ENCODE measurements at places on chromosomes 5 and 9. TPM values are rescaled to one million over a fixed set of nuclear protein-coding genes. Genes with fewer than 3 reads are reported as not detected.

RNF208 gene
- 7.0 TPM for total RNA-seq

DNA sequence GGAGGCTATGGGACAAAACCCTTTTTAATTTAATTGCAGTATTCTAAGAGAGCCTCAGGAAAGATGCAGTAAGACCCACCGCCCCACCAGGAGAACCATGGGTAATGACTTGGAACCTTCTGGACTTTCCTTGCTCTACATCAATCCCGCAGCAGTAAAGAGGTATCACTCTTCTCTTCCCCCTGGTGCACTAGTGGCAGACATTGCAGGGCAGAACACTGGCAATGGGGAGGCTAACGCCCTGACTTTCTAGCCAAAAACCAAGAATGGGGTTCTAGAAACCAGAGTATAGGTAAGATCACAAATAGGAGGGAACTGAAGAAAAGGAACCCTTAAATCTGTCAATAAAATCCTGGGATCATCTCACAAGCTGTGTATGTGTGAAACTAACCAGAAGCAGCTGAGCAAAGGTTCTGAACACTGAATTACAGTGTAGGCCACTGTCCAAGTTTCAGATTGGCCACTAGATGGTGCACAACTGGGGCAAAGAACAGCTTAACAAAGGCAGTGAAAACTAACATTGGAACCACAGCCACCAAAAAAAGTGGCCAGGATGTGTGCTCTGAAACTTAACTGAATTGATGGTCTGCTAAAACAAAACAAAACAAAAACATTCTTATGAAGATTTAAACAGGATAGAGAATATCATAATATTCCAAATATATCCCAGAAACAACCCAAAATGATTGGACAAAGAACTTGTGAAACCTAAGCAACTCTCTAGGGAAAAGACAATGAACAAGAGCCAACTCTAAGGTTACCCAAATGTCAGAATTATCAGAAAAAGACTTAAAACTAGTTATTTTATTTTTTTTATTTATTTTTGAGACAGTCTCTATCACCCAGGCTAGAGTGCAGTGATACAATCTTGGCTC lies 6.6 kb upstream of the FAM151B start:
- DNase-seq = no peak

DNA sequence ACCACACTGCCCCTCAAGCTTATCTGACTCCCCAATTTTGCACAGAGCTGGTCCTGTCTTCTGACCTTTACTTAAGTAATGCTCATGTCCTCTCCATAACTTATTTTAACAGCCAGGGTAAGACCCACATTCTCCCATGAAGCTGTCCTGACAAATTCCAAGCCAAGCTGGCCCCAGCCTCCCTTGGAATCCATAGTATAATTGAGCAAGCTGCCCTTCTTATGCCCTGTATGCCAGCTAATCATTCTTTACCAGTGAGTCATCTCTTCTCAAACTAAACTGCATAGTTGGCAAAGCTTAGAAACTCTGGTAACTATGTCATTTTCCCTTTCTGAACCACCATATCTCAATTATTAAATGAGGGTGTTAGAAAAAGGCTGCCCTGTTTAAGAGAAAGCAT lies 92.4 kb downstream of the NFIB start:
- no peak for DNase-seq

- DNase-seq = no peak
Observed at GRCh38 chr9:77455312-77455927, 192.7 kb downstream of the GNA14 start.

DNA sequence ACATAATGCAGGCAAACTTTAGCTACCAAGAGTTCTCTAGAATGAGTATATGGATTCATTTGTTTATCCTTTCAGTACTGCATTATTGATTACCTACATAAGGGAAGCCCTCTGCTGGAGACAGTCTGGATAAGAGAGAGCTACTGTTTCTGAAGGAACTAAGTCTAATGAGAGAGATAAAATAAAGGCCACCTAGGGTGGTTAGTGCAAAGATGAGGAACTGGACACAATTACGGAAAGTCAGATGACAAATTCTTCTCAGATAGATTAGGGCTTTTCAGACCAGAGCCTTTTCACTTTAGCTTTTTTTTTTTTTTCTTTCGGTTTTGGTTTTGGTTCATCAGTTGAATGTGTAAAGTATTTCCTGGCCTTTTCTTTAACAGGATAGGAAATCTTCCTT lies 31.3 kb downstream of the ISOC1 start:
- DNase-seq = no peak
